ENCODE measurements at places on chromosomes 16 and 17.
A peak's percentile ranks its signal among the peaks of the same experiment; 100 is the strongest.

DNA sequence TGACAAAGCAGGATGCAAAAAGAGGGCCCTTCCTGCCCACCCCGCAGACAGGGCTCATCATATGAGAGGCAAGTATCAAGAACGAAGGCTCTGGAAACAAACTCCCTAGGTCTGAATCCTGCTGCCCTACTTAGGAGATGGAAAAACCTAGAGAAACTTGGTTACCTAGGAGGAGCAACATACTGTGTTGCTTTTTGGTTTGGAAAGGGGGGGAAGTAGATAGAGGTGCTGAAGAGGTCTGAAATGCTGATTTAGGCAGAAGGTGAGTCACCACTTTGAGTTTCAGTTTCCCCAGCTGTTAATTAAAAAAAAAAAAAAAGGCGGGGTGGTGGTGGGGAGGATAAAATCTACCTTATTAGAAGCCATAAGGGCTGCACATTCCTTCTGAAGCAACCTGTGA lies 1.5 kb downstream of the N4BP1 start:
- no peak for DNase-seq

DNA sequence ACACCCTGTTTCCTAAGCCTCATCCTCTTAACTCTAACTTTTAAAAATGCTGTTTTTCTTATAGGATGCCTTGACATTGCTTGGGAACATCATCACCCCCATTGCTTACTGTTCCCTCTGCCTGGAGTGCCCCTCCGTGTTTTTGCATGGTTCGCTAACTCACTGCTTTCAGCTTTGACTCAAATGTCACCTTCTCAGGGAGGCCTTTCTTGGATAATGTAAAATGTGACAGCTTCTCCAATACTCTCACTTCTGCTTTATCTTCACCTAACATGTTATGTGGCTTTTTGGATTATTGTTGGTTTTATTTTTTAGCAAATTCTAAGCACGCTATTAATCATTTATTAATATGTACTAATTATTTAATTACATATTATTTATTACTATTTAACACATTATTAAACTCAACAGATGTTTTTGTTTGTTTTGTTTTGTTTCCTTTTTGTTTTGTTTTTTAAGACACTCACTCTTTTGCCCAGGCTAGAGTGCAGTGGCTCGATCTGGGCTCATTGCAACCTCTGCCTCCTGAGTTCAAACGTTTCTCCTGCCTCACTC lies 3.8 kb downstream of the CRYM start:
- no peak for DNase-seq

DNA sequence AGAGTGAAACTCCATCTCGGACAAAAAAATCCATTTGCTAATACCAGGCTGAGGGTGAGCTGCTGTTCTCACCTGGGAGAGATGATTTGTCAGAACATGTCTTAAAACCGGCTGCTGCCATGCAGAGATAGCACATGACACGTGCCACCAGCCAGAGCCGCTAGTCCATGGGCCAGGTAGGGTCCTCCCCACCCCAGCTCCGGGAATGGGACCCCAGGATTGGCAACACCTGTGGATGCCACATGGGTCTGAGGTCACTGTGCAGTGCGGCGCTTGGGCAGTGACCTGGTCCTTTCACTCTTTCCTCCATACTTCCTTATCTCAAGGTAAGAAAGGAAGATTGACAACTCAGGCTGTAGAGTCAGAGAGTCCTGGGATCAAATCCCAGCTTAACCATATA lies 393.3 kb upstream of the TNRC6C start:
- no peak for DNase-seq

GRCh38 chr16:22192261-22193062 lies 13.6 kb upstream of the EEF2K start:
- no peak for DNase-seq

GRCh38 chr17:4541328-4542002 lies 13.7 kb downstream of the MYBBP1A start:
- DNase-seq: no peak

DNA sequence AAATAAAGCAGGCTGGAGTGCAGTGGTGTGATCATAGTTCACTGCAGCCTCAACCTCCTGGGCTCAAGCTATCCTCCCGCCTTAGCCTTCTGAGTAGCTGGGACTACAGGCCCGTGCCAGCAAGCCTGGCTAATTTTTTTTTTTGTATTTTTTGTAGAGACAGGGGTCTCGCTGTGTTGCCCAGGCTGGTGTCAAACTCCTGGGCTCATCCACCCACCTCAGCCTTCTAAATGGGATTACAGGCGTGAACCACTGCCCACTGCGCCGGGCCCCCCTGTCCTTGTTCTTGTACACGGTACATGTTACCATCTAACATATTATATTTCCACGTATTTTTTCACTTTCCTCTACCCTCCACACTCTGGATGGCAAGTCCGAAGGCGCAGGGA lies 3.1 kb upstream of the CDH3 start:
- DNase-seq: no peak

GRCh38 chr16:26863931-26864330 lies 202.8 kb upstream of the C16orf82 start:
- DNase-seq: no peak

DNA sequence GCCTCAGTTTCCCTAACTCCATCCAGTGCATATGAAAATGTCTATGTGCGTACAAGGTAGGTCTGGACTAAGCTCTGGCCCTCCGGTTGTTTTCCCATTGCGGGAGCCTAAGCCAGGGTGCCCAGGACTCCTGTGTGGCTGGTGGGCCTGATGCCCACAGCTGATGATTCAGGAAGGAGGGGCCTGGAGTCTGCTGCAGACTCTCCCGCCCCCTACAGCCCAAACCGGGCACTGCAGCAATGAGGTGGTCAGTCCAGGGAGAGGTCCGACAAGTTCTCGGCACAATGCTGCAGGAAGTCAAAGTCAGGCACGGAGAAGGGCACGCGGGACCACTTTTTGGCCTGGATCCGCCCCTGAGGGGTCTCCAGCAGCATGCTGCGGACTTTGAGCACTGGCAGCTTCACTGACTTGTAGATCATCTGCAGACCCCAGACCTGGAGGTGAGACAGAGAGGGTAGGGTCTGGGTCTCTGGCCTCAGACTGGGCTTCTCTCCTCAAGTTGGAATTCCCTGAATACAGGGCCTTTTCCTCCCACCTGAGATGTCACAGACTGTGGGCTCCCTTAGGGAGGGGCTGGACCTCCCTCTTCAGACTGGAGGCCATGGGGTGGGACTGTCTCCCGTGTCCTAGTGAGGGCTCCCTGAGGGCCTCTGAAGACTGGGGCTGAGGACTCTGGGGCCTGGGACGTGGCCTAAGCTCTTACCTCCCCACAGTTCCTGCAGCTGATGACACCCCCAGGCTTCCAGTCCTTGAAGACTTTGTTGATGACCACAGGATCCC lies 3.4 kb upstream of the ZNF385C start:
- peak; percentile 95 for DNase-seq

- DNase-seq: no peak
These were observed 156.9 kb downstream of the C16orf78 start for GRCh38 chr16:49530427-49530970.

DNA sequence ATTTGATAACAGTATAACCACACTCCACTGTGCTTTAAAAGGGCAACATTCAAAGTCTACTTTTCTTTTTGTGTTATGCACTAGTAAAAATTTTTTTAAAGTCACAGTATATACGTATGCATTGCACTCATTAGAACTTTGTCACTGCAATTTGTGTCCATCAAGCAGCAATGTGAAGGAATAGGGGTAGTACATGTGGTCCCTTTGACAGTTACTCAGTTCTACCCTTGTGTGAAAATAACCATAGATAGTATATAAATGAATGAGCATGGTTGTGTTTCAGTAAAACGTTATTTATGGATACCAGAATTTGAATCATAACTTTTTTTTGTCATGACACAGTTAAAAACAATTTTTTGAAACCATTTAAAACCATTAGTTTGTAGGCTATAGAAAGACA lies 30.7 kb downstream of the NFATC3 start:
- no peak for DNase-seq

DNA sequence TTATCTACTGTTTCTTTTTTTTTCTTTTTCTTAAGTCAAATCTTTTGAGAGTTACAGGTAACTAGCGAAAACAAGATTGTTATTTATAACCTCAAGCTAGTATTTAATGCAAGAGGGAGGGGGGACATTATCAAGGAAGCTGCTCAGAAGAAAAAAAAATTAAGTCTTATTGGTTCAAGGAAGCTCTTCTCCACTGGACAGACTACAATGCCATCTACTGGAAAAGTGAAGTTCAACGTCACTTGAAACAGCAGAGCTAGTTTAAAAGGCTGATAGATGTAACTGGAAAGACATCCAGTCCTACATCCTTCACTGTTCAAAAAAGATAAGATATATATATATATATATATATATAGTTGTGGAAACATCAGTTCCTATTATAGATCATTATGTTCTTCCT lies 418.0 kb upstream of the PSMD7 start:
- DNase-seq: peak; percentile 23

- no peak for DNase-seq
These were observed 266.7 kb upstream of the SDK2 start for GRCh38 chr17:73910821-73911515.

GRCh38 chr17:32849879-32850278 lies 27.0 kb downstream of the MYO1D start:
- DNase-seq: no peak

DNA sequence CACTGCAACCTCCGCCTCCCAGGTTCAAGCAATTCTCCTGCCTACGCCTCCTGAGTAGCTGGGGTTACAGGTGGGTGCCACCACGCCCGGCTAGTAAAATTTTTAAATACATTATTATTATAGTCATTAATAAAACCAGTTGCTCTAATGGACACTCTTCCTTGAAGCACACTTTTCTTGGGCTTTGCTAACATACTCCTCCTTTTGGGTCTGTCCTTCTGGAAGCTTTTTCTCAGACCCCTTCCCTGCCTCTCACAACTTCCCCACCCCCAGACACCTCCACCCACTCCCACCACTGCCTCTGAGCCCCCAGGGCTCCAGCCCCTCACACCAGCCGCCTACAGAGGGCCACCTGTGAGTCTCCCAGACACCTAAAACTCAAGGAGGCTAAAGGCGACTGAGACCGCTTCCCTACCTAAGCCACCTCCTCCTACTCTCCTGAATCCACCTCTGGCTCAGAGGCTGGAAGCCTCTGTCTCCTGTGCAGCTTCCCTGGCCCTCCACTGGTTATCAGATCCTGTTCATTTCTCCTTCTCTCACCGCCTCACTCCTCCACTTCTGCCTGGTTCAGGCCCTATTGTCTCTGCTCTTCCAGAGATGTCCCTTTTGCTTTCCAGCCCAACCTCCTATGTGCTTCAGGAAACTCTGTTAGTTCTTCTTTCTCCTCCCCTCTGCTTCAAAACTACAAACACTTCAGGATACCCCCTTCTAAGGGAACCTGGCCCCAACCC lies 2.1 kb upstream of the CUEDC1 start:
- no peak for DNase-seq

DNA sequence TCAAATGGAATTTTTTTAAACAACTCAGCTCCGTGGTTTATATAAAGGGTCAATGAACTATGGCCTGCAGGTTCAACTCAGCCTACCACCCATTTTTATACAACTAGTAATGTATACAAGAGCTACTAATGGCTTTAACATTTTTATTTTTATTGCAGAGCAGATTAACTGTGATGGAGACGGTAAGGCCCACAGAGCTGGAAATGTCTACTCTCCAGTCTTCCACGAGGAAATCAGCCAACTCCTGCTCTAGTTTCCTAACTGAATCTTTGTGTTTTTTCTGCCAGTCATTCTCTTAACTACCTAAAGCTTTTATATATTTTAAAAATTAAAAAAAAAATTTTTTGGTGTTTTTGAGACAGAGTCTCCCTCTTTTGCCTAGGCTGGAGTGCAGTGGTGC lies 385.1 kb upstream of the MAF start:
- DNase-seq: no peak

DNA sequence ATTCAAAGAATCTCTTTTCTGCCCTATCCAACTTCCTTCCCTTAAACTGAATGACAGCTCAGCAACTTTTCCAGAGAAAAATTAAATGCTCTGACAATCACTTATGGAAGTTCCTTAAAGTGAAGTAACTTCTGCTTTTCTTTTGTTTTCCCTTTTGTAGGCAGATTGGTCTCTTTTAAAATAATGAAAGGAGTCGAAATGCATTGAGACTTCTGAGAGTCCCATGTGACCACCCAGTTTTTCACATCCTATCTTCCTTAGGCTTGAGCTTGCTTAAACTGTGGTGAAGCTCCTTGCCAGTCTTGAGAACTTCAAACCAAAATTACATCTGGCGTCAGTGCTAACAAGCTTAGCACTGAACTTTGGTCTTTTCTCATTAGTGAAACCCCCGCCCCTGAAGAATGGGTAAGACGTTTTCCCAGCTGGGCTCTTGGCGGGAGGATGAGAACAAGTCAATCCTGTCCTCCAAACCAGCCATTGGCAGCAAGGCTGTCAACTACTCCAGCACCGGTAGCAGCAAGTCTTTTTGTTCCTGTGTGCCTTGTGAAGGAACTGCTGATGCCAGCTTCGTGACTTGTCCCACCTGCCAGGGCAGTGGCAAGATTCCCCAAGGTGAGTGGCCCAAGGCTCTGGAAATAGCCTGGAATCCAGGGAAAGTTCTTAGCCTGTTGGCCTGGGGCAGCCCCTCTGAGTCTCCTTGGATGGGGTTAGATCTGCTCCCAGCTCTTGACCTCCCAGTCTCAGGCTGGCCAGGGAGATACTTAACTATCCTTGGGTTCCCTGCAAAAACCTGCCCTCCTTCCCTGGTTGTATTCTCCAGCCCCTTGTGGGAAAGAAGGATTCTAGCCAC lies 1.2 kb downstream of the TMEM106A start:
- no peak for DNase-seq

GRCh38 chr17:62572888-62573401 lies 54.5 kb upstream of the MRC2 start:
- DNase-seq: no peak

DNA sequence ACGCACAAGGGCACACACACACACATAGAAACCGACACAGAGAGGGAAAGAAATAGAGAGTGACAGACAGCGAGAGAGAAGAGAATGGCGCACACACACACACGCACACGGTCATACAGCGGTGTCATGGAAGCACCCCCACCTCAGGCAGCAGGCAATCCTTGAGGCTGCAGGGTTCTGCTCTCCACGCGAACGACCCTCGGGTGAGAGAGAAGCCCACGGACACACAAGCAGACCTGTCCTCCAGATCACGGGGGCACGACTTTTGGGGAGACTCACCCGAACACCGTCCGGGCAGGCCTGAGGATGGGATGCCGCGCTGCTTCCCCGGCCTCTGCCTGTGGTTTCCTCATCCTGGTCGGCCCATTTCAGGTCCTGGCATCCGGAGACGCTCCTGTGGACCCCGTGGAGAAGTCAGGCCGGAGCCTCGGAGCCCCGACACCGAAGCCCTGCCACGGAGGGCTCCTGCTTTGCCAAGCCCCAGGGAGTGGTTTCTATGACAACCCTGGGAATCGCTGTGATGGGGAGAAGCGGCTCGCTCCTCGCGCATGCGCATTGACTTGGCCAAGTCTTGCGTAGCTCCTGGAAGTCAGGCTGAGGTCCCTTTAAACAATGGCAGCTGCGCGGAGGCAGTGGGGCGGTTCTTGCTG lies 118.2 kb upstream of the KCNJ18 start:
- DNase-seq: no peak

DNA sequence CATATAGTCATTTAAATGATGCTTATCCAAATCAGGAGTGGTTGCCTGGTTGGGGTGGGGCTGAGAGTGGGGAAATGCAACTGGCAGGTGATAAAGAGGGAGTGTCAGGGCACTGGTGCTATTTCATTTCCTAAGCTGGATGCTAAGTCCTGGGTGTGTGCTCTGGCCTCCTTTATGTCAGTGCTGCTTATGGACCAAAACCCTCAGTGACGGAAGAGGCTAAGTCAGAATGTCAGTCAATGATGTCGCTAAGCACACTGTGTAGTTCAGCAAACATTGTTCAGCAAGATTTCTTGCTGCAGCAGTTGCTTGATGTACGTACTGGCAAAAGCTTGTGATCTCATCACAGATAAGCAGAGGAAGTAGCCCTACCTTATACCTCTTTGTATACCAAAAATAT lies 16.4 kb upstream of the FLCN start:
- no peak for DNase-seq
